ENCODE measurements at places on chromosomes 12 and 14.

GRCh38 chr12:114481200-114481535 is 75.2 kb upstream of the TBX5 start:
- DNase-seq, result no peak

DNA sequence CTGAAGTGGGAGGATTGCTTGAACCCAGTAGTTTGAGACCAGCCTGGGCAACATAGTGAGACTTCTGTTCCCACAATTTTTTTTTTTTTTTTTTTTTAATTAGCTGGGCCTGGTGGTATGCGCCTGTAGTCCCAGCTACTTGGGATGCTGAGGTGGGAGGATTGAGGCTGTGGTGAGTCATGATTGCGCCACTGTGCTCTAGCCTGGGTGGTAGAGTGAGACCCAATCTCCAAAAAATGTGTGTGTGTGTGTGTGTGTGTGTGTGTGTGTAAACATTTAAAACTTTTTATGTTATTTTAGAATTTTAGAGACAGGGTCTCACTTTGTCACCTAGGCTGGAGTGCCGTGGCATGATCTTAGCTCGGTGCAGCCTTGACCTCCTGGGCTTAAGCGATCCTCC is 6.8 kb downstream of the PPP1R36 start:
- no peak for DNase-seq

GRCh38 chr12:41473441-41473840 is 285.3 kb downstream of the PDZRN4 start:
- DNase-seq, result no peak

DNA sequence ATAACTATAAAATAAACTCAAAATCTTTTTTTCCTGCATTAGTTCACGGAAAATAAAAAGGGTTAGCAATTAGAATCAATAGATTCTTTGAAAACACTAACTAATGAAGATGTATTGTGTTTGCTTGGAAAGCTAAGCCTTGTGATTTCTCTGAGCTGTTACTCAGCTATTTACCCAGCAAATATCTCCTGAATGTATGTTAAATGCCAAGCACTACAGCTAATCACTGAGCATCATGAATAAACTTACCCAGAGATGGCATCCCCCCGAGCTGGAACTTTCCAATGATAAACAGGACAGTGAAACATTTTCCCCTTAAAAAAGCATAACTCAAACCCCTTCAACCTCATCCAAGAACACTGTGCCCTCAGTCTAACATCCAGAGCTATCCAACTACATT is 71.2 kb downstream of the SLC2A13 start:
- no peak for DNase-seq

DNA sequence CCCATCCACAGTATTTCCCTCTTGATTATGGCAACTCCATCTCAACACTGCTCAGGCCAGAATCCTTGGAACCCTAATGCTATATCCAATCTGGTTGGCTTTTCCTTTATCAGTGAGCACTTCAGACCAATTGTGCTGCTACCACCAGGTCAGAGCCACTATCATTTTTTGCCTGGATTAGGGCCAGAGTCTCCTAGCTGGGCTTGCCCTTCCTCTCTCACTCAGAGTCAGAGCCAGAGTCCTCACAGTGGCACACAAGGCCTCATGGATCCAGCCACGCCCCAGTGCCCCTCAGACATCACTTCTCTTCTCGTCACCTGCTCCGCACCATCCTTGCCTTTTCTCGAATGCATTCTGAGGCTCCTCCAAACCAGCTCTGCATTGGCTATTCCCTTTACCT is 211.1 kb downstream of the ANO6 start:
- no peak for DNase-seq

DNA sequence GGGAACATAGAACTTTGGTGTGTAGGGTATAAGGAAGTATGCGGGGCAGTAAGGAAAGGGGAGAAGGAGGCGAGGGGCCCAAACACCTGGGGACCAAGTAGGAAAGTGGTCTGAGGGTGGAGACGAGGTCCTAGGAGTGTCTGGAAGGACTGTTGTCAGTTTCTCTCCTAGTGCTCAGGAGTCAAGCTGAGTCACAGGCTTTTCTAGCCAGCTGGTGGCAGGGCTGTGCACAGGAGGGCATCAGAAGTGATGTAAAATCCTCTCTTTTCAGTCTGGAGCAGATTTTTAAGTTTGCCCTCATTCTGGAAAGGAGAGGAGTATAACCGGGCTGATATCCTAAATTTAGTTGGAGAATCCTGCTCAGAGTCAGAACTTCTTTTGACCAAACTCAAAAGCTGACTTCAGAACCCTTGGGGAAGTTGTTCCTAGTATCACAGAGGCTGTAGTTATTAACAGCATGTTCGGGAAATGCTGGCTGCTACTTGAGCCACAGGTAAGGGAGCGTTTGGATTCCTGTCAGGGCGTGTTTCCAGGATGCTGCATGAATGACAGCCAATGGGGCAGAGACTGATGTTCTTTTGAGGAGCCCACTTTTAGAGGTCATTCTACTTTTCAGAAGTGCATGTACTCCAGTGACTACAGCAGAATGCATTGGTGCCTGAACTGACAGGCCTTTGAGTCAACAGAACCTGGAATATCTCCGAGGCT is 19.3 kb downstream of the ZNF664 start:
- DNase-seq, result no peak

GRCh38 chr14:99323603-99324185 is 51.7 kb upstream of the BCL11B start:
- DNase-seq, result no peak

- DNase-seq, result peak; percentile 86
Measured at GRCh38 chr12:78864403-78864869, at the start of gene SYT1. TSS of gene SYT1 (plus strand) at chr12:78864774.
